NCI-H446 (cell line): ENCODE measurements at places on chromosomes 4 and X.
A peak's percentile ranks its signal among the peaks of the same experiment; 100 is the strongest.

- DNase-seq = peak; percentile 70
Measured at GRCh38 chr4:142095886-142096605, 459.7 kb downstream of the IL15 start.

DNA sequence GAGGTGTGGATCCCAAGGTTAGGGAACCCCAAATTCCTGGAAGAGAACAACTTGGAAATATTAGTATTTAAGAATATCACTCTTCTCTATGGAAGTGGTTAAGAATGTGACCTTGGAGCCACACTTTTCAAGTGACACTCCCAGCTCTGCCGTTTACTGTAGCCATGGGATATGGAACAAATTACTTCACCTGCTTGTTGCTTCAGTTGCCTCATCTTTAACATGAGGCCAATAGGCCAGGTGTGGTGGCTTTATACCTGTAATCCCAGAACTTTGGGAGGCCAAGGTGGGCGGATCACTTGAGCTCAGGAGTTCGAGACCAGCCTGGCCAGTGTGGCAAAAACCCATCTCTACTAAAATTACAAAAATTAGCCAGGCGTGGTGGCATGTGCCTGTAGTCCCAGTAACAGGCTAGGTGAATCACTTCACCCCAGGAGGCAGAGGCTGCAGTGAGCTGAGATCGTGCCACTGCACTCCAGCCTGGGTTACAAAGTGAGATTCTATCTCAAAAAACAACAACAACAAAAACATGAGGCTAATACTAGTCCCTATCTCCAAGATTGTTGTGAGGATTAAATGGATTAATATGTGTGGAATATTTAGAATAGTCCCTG lies 13.0 kb downstream of the IL13RA1 start:
- DNase-seq = no peak

- DNase-seq = no peak
Measured at GRCh38 chr4:67130411-67130810, 414.9 kb downstream of the CENPC start.

DNA sequence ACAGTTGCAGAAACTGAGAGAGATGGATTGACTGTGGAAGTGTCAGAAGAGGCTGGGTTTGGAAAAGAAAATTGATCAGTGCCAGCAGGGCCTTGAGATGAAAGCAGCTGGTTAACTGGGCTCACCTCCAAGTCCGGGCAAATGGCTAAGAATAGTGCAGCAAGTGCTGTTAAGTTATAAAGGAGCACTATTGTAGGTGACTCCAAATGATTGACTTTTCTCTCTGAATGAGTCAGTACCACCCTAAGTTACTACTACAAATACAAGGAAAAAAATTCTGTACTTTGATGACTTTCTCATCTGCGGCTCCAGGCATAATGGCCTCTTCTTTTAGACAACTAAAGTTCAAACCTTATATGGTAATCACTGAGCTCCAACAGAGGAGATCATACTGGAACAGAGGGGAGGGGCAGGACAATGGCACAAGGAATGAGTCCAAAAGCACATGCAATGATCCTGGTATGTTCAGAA lies 733.4 kb upstream of the INTU start:
- DNase-seq = peak; percentile 67

GRCh38 chr4:112082954-112083586 lies 62.2 kb upstream of the FAM241A start:
- peak; percentile 25 for DNase-seq

DNA sequence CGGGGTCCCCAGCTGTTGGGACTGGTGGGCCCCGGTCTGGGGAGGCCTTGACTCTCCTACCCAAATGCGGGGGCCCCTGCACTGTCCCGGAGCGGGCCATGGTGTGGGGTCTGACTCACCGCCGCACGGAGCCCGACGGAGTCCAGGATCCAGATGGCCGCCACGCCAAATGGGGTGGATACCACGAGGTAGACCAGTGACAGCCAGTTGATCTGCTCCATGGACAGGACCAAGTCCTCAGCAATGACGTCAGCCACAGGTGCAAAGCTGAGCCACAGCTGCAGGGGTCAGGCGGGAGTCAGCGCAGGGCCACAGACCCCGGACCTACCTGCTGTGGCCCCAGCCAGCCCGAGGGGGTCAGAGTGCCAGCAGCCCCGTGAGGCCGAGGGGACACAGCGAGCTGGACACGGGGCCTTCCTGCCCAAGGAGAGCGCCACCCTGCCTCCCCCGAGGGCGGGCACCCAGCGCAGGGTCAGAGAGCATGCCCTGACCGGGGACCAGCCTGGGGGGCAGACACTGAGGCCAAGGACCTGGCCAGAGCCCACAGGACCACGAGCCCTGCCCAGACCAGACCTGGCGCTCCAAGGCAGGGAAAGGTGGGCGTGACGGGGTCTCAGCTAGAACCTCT lies 2.4 kb downstream of the SLC49A3 start:
- DNase-seq = no peak

DNA sequence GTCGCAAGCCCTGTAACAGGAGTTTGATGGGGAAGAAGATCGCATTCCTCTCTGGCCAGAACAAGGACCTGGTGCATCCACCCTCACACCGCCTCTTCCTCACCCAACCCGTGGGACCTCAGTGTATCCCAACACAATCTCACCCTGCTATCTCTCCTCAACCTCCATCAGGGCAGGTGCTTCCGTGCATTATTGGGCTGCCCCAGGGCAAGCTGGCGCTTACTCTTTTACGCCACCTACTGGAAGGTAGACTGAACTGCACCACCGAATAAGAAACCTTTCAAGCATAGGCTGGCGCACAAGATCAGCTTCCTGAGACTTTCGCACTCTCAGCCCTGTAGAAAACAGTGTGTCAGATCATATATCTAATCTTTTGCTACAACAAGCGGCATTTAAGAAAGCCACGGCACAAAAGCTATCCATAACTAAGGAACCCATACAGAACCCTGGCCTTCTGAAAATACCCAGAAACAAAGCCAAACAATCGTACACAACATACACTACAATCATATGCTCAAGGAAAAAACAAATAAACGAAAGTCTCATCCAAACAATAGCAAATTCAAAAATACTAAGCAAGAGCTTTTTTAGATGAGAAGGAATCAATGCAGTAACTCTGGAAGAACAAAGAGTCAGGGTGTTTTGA lies 209.3 kb downstream of the UGT8 start:
- DNase-seq = no peak

DNA sequence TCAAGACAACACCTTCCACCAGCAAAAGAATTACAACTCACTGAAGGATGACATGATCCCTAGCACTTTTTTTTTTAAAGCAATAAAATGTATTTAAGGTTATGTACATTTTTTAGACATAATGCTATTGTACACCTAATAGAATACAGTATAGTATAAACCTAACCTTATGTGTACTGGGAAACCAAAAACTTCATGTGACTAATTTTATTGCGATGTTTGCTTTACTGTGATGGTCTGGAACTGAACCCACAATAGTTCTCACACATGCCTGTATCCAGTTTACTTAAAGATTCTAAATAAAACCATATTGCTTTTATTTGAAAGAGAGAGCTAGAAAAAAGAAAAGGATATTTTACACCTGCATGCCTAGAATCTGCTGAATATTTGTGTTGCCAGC lies 4.4 kb upstream of the STS start:
- DNase-seq = no peak

DNA sequence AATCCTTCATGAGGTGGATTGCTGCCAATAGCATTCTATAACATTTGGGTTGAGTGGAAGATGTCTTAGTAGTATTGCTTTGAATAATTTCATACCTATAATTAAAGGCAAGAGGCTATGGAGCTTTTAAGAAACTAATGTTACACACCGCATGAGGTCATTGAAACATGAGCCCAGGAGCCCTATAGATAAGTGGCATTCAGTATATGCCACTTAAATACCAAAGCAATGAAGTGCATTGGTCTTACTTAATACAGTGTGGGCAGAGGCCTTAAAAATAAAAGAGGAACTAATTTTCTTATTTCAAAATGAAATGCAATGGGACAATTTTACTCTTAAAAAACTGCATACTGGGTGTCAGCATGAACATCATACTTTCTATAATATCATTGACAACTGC lies 47.5 kb downstream of the SPATA18 start:
- no peak for DNase-seq

DNA sequence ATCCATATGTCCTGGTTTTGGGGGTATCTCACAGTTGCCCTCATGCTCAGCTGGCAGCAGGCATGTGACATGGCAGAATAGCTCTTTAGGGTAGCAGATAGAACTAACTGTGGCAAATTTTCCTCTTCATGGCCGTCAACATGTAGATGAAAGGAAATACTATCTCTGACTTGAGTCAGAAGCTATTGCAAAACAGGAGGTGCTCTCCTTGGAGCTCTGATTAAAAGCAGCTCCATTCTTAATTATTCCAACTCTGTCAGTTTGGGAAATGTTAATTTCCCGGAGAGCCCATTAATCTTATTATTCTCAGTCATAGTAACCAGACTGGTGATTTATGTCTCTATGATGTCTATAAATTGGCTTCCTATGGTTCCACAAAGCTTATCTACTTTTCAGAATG lies 18.2 kb downstream of the IL13RA1 start:
- no peak for DNase-seq

DNA sequence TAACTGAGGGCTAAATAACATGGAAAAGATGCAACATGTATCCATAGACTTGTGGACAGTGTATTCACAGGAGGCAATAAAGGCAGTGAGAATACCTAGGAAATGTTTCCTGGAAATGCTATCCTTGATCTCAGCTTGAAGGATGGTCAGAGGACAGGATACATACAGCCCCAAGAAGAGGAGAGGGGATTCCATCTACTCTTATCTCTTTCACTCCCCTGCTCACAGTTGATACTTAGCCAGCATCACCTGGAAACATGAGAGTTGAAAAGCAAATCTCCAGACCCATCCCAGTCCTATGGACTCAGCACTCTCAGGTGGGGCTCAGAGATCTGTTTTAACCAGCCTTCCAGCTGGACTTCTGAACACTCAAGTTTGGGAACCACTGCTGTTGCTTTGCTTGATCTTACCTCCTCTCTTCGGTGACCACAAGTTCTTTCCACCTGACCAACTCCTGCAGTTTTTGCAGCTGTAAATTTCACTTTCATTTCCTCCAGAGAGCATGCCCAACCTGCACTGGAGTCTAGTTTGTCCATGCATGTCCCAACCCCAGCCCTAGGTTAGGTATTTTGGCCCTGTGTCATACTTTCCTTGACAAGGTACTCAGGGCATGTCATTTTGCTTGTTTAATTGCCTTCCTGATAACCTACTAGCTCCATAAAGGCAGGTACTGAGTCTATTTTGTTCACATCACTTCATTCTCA lies 10.4 kb downstream of the RELL1 start:
- DNase-seq = no peak

DNA sequence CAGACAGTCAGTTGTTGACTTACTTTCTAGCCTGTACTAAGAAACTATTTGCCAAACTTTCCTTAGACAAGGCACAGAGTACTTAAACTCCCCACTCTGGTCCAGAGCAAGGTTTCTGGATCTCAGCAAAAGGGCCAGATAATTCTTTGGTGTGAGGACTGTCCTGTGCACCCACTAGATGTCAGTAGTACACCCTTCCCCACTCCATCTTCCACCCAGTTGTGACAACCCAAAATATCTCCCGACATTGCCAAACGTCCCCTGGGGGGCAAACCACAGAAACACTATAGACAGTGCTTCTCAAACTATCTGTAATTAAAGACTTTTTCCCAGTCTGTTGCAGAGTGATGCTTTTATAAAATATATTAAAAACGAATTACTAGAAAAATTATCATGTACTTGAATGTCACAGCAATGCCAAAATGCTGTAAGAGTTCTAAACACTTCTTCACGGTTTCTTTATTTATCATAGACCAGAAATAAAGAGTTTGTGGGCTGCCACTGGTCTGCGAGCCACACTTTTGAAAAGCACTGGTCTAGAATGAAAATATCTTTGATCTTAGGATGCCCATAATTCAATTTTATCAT lies 203.5 kb downstream of the PRDM5 start:
- DNase-seq = peak; percentile 53

- no peak for DNase-seq
Measured at GRCh38 chr4:94732358-94732698, 25.4 kb upstream of the BMPR1B start.

DNA sequence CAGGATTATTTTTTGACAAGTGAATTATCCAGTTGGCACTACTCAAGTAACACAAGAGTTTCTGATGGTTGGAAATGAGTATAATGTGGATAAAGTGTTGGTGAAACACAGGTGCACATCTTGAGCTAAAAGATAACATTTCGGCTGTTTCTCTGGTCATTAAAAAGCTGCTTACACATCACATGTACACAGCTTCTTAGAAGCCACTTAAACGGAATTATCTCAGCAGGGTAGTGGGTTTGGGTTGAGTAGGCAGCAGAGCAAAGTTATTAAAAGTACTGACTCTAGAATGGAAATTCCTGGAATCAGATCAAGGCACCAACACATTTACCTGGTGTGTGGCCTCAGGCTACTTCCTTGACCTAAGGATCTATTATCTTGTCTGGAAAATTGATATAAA lies 55.4 kb upstream of the RASSF6 start:
- DNase-seq = no peak

- DNase-seq = no peak
Measured at GRCh38 chrX:4881277-4881676, 1167.8 kb upstream of the PRKX start.

DNA sequence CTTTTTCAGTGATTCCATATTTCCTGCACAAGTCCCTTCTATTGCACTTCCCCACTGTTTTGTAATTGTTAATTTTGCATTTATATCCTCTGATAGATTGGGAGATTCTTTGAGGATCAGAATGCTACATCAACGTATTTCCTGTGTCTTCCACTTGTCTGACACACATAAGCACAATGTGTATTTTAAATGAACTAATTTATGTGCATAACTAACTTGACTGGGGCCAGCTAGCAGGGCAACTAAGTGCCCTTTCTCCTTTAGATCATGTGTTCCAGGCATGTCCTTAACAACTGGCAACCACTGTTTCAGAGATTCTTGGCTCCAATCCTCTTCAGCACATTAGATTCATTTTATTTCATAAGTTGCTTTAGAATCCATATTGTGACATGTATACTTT lies 15.7 kb upstream of the UCP1 start:
- no peak for DNase-seq

- no peak for DNase-seq
Measured at GRCh38 chr4:55002431-55002830, 123.0 kb downstream of the KDR start.

DNA sequence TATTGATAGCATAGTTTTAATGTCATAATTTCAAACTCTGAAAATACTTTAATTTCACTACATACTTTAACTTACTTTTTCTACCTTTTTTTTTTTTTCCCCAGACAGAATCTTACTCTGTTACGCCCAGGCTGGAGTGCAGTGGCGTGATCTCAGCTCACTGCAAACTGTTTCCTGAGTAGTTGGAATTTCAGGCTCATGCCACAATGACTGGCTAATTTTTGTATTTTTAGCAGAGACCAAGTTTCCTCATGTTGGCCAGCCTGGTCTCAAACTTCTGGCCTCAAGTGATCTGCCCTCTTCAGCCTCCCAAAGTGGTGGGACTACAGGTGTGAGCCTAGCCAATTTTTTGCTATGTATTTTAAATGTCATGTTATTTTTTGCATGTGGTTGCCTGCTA lies 741.6 kb downstream of the TRAM1L1 start:
- DNase-seq = peak; percentile 65
